ENCODE measurements at places on chromosomes 4 and X. TPM values are rescaled to one million over a fixed set of nuclear protein-coding genes. Genes with fewer than 3 reads are reported as not detected.

Gene HTN3
- not detected for total RNA-seq

Gene ZFP42
- not detected for total RNA-seq

Gene CENPVL2
- total RNA-seq, result not detected

Gene GPR78
- total RNA-seq, result not detected

Gene MAPK10
- total RNA-seq, result 0.61 TPM

Gene C1QTNF7
- total RNA-seq, result not detected

Gene LNX1
- total RNA-seq, result not detected

Gene P2RY4
- total RNA-seq, result not detected

Gene BEX2
- 14.1 TPM for total RNA-seq

Gene MAGEA12
- total RNA-seq, result 0.12 TPM

Gene PCSK1N
- total RNA-seq, result 52.0 TPM

Gene SLC9B1
- total RNA-seq, result not detected

Gene SHROOM2
- total RNA-seq, result 0.61 TPM

Gene F11
- total RNA-seq, result not detected

Gene EIF1AX
- total RNA-seq, result 95.6 TPM

Gene GLRB
- 1.2 TPM for total RNA-seq

Gene RGN
- total RNA-seq, result not detected

Gene PNPLA4
- total RNA-seq, result 9.9 TPM
